ENCODE measurements at places on chromosomes 5 and 9. TPM values are rescaled to one million over a fixed set of nuclear protein-coding genes. Genes with fewer than 3 reads are reported as not detected.

CD72 gene
- total RNA-seq, result 0.35 TPM

KIF4B gene
- total RNA-seq, result under 0.01 TPM

MARCHF11 gene
- total RNA-seq, result not detected

OR1Q1 gene
- total RNA-seq, result not detected

RAPGEF1 gene
- 14.9 TPM for total RNA-seq

NUTM2G gene
- total RNA-seq, result not detected

PCDHB5 gene
- total RNA-seq, result under 0.01 TPM

ARSK gene
- 22.3 TPM for total RNA-seq

TMEM174 gene
- total RNA-seq, result not detected

INSL4 gene
- not detected for total RNA-seq

FOXD4L3 gene
- total RNA-seq, result not detected

IARS1 gene
- total RNA-seq, result 234 TPM

SLC22A4 gene
- total RNA-seq, result 4.9 TPM

CD14 gene
- total RNA-seq, result 0.18 TPM

CDX1 gene
- total RNA-seq, result not detected

CARD6 gene
- total RNA-seq, result 4.9 TPM

PRSS3 gene
- 50.3 TPM for total RNA-seq
